HuH-7 (cell line): ENCODE measurements at places on chromosomes 2 and 18.

DNA sequence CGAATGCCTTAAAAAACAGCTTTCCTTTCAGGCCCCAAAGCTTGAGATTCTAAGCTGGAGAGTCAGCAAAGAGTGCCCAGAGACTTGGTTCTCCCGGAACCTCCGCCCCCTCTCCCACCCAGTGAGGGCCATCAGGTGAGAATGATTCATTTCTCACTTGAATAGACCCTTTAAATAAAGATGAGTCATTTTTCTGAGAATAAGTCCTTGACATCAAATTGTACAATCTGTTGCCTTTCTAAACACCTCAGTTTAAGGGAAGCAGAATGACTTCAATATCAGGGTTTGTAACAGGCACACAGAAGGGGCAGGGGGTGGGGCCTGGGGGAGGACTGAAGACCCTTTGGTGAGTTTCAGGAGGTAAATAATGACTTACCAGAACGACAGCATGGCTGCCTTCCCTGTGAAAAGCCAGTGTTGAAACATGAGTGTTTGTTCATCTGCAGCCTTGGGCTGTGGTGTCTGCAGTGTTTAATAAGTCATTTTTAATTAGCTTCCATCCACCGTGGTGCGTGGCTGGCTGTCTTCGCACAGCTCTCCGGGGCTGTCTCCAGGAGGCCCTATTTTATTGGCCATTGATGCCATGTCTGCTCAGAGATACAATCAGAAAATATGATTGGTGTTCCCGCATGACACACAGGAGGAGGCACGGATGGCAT is 134.9 kb upstream of the ZNF236 start:
- DNase-seq, result no peak

GRCh38 chr2:135095591-135095990 is 43.5 kb downstream of the RAB3GAP1 start:
- no peak for DNase-seq

DNA sequence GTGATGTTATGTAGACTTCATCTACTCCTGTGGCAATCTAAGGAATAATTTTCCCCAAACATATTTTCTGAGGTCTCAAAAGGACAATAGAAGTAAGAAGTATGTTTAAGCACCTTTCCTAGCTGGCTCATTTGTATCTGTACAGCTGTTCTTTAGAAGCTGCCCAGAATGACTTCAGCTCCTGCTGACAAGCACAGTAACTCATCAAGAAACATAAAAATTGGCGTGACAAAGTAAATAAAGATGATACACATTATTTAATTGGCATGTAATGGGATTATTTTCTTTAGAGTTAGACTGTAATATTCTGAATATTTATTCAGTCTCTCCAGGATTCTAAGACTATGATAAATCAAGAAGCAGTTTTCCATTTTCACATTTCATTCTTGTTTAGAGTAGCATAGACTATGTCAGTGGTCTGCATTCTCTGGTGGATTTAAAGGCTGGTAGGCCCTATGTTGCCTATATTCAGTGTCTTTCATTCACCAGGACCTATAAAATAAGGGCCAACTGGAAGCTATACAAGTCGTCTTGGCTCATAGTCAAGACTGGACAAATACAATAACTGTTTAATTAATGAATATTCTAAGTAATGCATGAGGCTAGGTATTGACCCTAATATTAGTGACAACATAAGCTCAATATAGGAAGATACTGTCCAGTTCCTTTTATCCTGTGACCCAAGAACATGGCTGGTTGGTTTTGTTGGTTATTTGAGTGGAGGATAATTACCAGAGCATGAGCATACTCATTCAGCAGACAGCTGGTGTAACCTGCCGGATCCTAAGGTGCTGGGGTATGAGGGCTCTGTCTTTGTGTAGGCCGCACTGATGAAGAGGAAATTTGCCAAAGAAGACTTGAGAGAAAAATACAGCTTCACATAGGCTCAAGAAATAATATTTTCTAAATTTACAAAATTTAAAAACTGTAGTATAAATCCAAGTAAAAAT is 107.0 kb downstream of the PDE1A start:
- no peak for DNase-seq

DNA sequence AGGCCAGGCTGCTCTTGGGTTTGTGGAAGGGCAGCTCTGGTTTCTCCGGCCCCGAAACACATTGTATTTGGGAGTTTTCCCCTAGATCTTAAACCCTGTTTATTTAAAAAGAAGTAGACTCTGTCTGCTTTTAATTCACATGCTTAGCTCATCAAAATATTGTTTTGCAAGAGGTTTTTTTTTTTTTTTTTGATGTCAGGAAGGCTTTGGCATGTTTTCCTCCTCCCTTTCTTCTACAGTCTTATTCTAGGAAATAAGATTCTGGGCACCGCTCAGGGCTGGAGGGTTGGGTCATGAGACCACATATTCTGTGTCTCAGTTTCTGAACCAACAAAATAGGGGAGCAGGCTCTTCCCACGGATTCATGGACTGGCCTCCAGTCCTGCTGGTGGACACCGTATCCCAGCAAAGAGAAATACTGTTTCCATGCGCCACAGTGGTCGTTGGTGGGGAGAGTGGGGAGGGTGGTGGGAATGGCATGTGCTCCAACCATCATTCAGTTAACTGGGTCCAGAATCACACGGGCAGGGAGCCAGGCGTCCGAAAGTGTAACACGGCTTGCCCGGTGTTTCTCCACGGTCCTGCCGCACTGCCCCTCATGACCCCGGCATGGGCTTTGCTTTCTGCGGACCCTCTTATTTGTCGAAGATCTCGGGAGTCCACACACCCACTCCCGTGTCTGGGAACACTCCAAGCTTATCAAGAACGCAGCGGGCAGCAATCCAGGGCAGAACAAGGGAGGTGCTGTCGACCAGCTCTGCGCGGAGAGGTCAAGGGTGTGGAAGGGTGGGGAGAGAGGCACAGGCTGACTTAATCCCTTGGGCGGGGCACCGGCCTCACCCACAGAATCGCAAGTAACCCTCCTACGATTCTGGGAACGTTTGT is 176.7 kb downstream of the GLI2 start:
- DNase-seq, result no peak

DNA sequence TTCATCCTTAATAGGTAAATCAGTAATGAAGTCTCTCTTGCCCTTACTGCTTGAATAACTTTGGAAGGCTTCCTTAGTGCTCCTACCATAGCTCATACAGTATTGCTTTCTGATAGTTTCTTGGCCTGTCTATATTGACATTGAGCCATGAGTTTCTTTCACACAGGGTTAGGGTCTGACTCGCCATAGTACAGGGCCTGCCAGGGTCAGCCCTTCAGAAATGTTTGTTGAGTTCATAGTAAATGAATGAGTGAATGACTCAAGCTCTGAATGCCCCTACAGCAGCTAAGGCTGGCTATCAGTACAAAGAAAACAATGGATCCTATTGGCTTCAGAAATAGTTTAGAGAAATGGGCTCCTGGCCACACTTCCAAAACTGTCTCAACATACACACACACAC is 65.0 kb upstream of the LRATD1 start:
- no peak for DNase-seq

DNA sequence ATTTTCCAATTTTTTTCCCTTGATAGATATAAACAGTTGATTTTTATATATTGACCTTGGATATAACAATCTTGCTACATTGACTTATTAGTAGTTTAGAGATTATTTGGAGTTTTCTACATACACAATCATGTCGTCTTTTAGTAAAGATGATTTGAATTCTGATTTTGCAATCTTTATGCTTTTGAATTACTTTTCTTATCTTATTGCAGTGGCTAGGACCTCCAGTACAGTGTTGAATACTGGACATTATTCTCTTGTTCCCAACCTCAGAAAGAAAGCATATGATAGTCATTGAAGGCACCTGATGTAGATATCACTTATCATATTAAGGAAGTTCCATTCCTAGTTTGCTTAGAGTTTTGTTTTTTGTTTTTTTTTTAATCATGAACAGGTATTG is 90.2 kb downstream of the RAB3GAP1 start:
- no peak for DNase-seq

DNA sequence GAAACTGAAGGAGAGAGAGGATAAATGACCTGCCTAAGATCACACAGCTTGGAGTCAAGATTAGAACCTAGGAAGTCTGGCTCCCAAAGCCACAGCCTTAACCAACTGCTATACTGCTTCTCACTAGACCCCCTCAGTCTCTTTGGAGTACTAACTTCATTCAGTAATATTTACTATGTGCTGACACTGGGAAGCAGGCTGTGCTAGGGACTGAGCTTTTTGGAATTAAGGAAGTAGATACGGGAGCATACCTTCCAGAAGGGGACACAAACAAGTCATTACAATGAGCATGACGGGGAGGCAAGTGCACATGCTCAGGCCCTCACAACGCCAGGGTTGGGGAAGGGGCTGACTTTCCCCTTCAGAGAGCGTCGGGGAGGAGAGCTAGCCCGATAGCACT is 97.7 kb downstream of the INO80D start:
- no peak for DNase-seq

GRCh38 chr2:40113997-40114396 is 334.9 kb upstream of the THUMPD2 start:
- DNase-seq, result no peak
